ENCODE measurements at places on chromosomes 2 and 18. TPM values are rescaled to one million over a fixed set of nuclear protein-coding genes. Genes with fewer than 3 reads are reported as not detected.

- DNase-seq = no peak
Observed at GRCh38 chr2:90209806-90210205, 1518.3 kb downstream of the RPIA start.

GRCh38 chr2:55419233-55419678, 400 bp downstream of the CCDC88A start:
- no peak for DNase-seq

The IL36G gene
- total RNA-seq = not detected

- DNase-seq = no peak
Observed at GRCh38 chr18:75467281-75467795, 39.8 kb upstream of the SMIM21 start.

GRCh38 chr18:71322201-71322600, 1033.4 kb downstream of the SOCS6 start:
- no peak for DNase-seq

The MSTN gene
- total RNA-seq = not detected

The TPO gene
- 27.1 TPM for total RNA-seq

DNA sequence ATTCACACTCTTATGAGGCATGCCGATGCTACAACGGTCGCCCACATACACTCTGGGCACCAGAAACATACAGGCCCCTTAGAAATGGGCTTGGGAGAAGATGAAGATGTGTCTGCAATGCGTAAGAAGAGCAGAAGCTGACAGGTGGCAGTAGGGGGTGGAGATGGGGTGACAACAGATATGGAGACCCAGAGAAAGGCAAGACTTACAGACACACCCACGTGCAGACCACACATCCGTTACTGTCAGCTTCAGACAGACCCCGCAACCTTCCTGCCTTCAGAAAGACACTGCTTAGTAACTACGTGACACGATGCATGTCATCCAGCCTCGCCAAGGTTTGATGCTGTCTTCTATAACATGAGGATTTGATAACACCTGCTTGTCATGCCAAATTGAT, 89.5 kb downstream of the ZFP36L2 start:
- no peak for DNase-seq

DNA sequence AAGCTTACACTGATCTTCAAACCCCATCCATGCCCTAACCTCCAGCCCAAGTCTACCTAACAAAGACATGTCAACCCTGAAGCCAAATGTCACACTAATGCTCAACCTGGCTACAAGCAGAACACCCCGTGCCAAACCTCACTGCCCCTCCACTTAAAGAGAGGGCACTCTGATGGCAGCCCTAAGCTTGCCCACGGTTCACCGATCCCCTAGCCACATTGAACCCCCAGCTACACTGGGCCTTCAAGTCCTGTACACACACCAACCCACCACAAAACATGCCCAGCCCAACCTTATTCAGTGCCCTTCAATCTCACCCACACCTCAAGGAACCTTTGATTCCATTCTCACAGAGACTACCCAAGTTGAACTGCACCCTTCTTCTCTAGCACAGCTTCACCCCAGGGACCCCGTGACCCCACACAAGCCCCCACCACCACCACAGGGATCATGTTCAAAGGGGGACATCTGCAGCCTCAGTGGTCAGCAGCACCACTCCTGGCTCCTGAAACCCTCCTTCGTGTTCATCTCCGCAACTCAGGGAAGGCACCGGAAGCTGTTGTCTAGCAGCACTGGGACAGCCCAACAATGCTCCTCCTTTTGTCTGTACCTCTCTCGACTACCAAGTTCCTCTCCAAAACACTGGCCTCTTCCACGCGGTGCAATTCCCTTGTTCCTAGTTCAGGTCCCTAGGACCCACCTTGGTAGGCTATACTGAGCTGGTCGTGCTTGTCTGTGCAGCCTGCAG, 218.8 kb downstream of the CYP26B1 start:
- no peak for DNase-seq

DNA sequence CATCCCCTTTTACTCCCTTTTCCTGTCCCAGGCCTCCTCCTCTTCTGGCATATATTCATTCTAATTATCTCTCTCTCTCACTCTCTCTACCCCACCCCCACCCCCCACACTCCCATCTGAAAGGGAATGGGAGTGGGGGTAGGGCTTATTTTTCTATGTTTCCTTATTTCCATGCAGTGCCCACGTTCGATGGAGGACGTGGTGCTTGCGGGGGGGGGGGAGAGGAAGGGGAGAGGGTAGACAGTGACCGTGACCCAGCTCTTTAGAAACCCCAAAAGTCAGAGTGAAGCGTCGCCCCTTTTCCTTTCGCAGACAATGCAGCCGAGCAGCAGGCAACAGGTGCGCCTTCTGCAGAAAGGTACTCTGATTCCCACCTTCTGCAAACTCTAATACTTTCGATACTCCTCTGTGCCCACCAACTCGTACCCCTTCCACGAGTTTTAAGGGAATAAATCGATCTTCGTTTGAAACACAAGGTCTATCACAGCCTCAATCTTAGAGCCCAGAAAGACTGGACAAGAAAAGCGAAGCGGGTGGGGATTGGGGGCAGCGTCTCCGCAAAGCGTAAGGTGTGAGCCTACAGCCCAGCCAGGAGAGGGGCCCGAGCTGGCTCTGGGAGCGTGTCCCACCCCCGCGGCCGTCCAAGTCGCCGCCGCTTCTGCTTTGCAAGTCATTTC, 891 bp upstream of the NR4A2 start:
- DNase-seq = no peak

- no peak for DNase-seq
Observed at GRCh38 chr2:48714245-48714644, 41.3 kb downstream of the LHCGR start.

DNA sequence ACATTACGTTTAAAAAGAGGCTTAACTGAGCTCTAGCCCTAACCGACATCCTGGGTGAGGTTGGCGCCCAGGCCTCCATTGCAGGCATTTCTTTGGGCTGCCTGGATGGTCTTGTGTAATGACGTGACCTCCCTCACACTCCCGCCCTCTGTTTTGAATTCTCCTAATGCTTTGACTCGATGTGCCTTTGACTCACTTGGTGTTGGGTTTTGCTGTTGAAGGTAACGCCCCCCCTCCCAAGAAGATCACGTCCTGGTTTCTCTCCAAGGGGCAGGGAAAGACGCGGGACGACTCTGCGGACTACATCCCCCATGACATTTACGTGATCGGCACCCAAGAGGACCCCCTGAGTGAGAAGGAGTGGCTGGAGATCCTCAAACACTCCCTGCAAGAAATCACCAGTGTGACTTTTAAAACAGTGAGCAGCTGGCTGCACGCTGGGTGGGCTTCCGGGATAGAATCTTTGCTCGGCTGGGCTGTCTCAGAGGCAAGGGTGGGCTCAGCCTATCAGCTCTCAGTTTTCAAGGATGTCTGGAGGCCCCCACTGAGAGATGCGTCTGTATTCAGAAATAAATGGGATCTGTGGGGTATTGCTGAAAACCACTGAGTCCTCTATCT, 87.9 kb upstream of the ATG16L1 start:
- no peak for DNase-seq

GRCh38 chr18:60534538-60534937, 162.0 kb upstream of the MC4R start:
- no peak for DNase-seq

The RTP5 gene
- total RNA-seq = not detected

- no peak for DNase-seq
Observed at GRCh38 chr2:182090486-182090885, 104.8 kb downstream of the PPP1R1C start.

The CCL20 gene
- not detected for total RNA-seq

GRCh38 chr2:159712929-159713420, 669 bp downstream of the MARCHF7 start:
- DNase-seq = no peak

The KCNG2 gene
- total RNA-seq = 0.75 TPM

The ALPG gene
- total RNA-seq = not detected

GRCh38 chr18:8424917-8425725, 184.1 kb upstream of the RAB12 start:
- no peak for DNase-seq

The VIT gene
- total RNA-seq = 19.3 TPM

DNA sequence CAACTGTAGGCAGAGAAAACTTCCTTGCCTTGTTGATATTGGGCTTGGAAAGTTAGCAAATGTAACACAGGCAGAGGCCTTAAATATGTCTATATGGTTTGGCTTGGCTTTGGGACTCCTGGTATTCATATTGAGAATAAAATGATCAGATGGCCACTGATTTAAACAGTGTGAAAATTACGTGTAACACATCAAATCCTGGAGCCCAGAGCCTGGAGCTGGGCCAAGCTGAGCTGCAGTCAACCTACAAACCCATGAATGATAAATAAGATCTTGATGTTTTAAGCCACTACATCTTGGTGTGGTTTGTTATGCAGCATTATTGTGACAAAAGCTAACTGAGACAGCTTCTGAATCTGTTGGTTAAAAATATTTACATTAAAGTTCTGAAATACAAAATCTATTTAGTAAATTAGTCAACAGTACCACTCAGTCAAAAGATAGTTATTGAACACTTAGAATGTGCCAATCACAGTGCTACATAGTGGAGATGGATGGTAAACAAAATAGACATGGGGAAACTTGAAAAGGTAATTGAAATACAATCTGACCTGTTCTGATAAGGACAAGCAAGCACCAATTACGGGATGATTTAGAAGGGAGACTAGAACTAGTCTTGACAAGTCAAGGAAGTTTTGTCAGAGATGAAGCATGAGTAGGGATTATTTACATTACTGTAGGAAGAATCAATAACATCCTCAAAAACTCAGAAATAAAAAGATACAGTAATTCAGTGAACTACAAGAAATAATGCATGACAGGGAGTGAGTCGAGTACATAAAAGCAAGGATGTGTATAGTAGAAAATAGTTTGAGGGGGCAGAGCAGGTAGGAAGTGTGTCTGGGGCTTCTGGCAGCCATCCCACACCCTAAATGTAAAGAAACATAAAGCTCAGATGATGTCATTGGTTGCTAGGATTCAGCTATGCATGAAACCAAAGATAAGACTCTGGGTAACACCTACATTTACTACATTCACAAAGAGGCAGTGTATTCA, 157.7 kb downstream of the HNMT start:
- no peak for DNase-seq

The C2orf66 gene
- total RNA-seq = 8.1 TPM

DNA sequence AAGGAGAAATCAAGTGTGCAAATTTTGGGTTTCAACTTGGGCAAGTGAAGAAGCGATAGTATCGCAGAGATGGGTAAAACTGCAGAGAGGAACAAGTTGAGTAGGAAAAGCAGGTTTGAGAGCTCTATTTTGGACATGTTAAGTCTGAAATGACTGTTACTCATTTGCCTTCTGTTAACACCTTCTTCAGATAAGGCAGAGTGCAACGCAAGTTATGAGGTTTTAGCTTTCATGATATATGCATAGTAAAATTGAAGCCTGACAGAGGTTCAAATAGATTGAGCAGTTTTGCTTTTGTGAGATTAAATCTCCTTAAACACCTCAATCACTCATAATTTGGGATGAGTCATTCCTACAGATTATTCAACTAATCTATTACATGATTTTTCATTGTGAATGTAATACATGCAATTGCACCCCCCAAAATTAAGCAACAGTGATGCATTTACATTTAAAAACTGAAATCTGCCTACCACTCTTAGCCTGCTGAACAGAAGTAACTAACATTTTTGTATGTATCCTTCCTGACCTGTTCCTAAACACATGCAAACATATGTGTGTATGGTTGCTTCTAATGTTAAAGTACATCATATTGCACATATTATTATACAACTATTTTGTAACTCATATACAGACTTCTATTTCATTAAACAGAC, 575.4 kb downstream of the ARHGAP15 start:
- no peak for DNase-seq

DNA sequence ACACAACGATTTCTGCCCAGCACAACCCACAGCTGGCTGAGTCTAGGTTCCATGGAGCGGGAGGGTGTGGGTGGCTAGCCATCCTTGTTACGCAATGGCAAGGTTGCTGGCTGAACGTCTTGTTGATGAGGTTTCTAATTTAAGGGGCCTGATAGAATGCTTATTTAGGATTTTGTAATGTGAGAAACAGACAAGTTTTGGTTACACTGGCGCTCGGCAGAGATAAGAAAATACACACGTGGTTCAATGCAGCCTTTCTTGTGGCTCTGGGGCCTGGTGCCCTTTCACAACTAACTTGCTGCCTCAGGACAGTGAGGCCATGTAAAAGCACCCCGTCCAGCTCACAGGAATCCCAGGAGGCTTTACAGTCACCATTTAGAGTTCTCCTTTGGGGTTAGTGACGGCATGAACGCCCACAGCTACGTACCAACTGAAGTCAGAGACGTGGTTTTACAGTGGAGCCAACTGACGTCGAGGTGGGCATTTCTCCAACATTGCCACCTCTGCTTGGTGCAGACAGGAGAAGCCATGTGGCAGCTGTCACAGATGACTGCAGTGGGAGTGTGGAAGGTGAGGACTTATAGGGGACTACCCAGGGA, 29.7 kb upstream of the PIEZO2 start:
- DNase-seq = no peak
